ENCODE measurements at places on chromosomes 3 and 15. TPM values are rescaled to one million over a fixed set of nuclear protein-coding genes. Genes with fewer than 3 reads are reported as not detected.

The C2CD4A gene
- total RNA-seq: not detected

The EAF2 gene
- 17.0 TPM for total RNA-seq

The ERICH6 gene
- total RNA-seq: not detected

The EFCC1 gene
- total RNA-seq: not detected

The DAZL gene
- total RNA-seq: not detected

The SAMD7 gene
- not detected for total RNA-seq

The GOLGA6L7 gene
- total RNA-seq: not detected

The BNC1 gene
- not detected for total RNA-seq

The NEK10 gene
- total RNA-seq: 1.4 TPM

The DGKG gene
- 0.78 TPM for total RNA-seq

The RAB43 gene
- total RNA-seq: 64.3 TPM

All from T-helper 1 cell treated with Interleukin-12 subunit alpha and Interleukin-12 subunit beta and Interleukin-4 antibody, amounts not matched to agents 30 ng/mL and 1 ng/mL, for 36 hours (primary cell).